Muscle of leg (tissue), 16 donors: ENCODE measurements at places on chromosomes 16 and 17. TPM values are rescaled to one million over a fixed set of nuclear protein-coding genes. Genes with fewer than 3 reads are reported as not detected.
A peak's percentile ranks its signal among the peaks of the same experiment; 100 is the strongest.

The GP1BA gene
- 0.04 TPM for total RNA-seq

The PDIA2 gene
- total RNA-seq: 0.84 TPM

The C17orf50 gene
- total RNA-seq: not detected

The PRSS33 gene
- total RNA-seq: not detected

The NKD1 gene
- total RNA-seq: 4.2 TPM

The TLCD3B gene
- total RNA-seq: 0.40 TPM

The DOC2A gene
- total RNA-seq: 0.22 TPM

The CHST5 gene
- 0.22 TPM for total RNA-seq

The SLC16A13 gene
- 0.18 TPM for total RNA-seq

The CRHR1 gene
- total RNA-seq: 0.09 TPM

The KRTAP4-3 gene
- total RNA-seq: not detected

The HEATR9 gene
- total RNA-seq: not detected

GRCh38 chr16:69322343-69322742, 8.0 kb downstream of the PDF start:
- DNase-seq: no peak

DNA sequence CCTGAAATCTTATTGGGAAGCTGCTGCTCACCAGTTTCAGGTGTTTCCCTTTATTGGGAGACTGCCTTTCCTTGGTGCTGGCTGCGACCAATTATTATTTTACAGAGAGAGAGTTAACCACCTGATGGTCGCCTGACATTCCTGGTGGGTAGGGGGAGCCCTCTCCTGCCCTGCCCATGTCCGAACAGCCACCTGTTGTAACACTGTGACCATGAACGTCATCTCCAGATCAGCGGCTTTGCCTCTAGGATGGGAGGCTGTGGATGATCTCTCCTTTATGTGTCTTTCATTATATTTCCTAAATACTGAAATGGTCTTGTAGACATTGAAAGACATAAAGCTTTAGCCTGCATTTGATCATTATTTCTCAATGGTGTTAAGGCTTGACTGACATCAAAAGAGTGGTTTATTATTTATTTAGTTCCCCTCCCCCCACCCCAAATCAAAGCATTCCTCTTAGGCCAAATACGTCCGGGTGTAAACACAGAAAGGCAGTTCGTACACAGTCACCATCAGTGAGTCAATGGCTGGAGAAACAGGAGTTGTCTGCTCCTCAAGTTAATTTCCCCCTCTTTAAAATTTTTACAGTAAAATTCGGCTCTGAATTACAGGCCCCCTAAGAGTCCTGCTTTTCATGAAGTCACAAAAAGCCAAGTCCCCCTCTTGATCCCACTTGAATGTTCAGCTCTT, 57.8 kb upstream of the CACNG5 start:
- no peak for DNase-seq

- no peak for DNase-seq
Observed at GRCh38 chr16:57081744-57082143, 10.6 kb upstream of the CPNE2 start.

GRCh38 chr17:14840616-14841231, 424.4 kb downstream of the PMP22 start:
- DNase-seq: no peak

- no peak for DNase-seq
Observed at GRCh38 chr16:47753659-47754058, 292.5 kb downstream of the PHKB start.

GRCh38 chr16:31707743-31708335, 165.8 kb upstream of the ZNF267 start:
- no peak for DNase-seq

- DNase-seq: no peak
Observed at GRCh38 chr17:61908292-61909037, 19.3 kb downstream of the INTS2 start.

DNA sequence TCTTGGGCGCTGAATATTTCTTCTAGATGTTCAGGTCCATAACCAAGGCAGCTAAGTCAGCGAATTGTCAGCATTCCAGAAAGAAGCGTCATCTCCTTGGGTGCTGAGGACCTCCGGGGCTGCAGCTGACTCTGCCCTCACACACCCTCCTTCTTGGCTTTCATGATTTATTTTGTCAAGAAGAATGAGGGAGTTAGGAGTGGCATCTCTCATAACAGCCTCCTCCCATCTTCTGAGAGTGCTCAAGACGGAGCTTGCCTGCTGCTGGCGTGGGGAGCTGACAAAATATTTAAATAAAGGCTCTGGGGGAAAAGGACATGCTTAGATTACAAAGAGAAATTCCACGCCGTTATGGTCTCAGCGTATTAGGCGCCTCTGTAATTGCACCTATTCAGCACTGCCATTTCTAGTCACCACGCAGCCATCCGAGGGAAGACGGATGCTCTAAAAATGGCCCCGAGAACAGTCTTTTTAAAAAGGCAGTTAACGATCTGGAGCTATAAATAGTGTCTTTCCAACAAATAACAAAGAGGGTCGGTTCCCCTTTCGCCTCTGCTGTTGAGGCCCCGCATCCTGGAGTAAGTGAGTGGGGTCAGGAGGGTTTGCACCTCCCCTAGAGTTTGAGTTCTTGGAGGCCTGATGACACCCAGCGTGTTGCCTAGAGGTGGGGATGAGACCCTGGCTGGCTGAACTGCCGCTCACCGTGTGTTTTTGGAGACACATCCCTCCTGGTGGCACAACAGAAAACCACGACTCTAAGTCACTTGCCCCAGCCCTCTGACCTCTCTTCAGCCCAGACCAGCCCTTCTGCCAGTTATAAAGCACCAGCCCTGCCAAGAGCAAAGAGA, 187.0 kb downstream of the CCDC182 start:
- no peak for DNase-seq

- no peak for DNase-seq
Observed at GRCh38 chr16:3019594-3020246, 448 bp upstream of the TNFRSF12A start.

DNA sequence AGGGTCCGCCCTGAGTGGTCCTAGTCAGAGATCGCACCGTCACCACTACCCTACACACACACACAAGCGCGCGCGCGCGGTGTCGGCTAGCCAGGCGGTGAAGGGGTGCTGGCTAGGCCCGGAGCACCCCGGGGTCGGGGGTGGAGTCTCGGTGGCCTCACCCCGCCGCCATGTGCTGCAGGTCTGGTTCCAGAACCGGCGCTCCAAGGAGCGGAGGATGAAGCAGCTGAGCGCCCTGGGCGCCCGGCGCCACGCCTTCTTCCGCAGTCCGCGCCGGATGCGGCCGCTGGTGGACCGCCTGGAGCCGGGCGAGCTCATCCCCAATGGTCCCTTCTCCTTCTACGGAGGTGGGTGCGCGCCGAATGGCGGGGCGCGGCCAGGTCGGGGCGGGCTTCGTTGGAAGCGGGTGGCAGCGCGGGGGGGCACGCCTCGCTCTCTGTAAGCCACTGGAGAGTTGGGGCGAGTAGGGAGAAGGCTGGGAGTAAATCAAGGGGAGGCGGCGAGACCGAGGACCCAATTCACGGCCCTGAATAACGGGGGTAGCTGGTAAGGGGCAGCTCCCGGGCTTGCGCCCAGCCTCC, 4.8 kb downstream of the LHX1 start:
- DNase-seq: no peak

GRCh38 chr17:57107498-57108101, 22.6 kb downstream of the AKAP1 start:
- DNase-seq: no peak

DNA sequence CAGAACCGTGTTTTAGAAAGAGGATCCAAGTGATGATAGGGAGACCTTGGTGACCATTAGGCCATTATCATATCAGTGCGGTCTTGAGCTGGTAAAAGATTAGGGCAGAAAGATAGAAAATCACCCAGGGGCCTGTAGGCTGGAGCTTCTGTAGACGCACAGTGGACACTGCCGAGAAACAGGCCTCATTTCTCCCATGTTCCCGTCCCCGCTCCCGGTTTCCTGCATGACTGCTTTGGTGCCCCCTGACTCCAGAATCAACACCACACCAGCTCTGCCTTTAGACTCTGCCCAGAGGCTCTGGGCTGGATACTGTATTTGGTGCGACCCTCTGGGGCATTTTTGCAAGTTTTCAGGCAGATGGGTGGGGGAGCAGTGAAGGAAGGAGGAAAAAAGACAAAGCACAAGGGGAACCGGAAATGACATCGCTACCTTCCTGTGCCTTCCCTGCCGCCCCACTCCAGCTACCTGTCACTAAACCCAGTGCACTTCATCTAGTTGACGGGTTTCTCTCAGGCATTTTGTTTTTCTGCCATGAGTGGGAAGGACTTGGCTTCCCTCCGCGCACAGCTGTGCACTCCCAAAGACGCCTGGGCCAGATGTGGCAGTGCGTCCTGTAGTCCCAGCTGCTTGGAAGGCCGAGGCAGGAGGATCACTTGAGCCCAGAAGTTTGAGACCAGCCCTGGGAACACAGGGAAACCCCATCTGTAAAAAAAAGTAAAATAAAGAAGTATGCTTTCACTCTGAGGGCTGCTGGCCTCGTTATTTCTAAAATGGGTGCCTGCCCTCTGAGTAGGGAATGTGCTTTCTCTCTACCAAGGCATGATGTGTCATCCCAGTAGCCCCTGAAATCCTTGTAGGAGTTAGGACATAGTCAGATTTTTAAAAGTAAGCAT, 214.1 kb downstream of the RPTOR start:
- peak; percentile 77 for DNase-seq

DNA sequence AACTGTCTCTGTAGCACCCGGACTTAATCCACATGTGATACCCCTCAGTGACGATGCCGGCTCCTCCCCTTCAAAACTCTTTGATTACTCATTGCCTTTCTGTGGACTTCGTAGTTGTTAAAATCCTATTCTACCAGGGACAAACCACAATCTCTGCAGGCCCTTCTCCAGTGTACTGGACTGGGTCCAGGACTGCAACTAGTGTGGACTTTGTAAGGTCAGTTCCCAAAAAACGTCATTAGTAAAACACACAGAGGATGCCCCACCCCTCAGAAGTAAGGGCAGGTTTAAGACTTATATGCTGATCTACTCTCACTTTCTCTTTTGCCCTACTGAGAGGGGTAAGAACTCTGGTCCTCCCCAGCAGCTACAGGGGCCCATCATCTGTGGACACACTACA, 10.5 kb upstream of the NUDT7 start:
- DNase-seq: no peak

DNA sequence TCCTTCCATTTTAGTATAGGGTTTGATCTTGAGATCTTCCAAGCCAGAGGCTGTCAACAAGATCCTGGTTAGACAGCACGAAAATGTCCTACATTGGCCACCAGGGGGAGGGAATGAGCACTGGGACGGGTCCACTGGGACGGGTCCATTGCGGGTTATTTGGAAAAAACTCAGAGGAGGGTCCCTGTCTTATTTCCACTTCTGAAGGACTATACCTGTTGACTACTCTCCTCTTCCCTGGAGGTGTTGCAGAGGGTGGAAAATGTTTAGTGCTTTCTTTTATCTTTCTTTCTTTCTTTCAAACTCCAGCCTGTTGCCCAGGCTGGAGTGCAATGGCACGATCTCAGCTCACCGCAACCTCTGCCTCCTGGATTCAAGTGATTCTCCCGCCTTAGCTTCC, 2.5 kb downstream of the TTLL6 start:
- no peak for DNase-seq

- peak; percentile 61 for DNase-seq
Observed at GRCh38 chr16:2428051-2428783, 1.0 kb upstream of the CCNF start.

- DNase-seq: no peak
Observed at GRCh38 chr17:55442953-55443683, 21.5 kb upstream of the MMD start.

DNA sequence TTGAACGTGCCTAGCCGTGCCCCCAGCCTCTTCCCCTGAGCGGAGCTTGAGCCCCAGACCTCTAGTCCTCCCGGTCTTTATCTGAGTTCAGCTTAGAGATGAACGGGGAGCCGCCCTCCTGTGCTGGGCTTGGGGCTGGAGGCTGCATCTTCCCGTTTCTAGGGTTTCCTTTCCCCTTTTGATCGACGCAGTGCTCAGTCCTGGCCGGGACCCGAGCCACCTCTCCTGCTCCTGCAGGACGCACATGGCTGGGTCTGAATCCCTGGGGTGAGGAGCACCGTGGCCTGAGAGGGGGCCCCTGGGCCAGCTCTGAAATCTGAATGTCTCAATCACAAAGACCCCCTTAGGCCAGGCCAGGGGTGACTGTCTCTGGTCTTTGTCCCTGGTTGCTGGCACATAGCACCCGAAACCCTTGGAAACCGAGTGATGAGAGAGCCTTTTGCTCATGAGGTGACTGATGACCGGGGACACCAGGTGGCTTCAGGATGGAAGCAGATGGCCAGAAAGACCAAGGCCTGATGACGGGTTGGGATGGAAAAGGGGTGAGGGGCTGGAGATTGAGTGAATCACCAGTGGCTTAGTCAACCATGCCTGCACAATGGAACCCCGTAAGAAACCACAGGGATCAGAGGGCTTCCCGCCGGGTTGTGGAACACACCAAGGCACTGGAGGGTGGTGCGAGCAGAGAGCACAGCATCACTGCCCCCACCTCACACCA, 724 bp downstream of the GAA start:
- DNase-seq: peak; percentile 36

DNA sequence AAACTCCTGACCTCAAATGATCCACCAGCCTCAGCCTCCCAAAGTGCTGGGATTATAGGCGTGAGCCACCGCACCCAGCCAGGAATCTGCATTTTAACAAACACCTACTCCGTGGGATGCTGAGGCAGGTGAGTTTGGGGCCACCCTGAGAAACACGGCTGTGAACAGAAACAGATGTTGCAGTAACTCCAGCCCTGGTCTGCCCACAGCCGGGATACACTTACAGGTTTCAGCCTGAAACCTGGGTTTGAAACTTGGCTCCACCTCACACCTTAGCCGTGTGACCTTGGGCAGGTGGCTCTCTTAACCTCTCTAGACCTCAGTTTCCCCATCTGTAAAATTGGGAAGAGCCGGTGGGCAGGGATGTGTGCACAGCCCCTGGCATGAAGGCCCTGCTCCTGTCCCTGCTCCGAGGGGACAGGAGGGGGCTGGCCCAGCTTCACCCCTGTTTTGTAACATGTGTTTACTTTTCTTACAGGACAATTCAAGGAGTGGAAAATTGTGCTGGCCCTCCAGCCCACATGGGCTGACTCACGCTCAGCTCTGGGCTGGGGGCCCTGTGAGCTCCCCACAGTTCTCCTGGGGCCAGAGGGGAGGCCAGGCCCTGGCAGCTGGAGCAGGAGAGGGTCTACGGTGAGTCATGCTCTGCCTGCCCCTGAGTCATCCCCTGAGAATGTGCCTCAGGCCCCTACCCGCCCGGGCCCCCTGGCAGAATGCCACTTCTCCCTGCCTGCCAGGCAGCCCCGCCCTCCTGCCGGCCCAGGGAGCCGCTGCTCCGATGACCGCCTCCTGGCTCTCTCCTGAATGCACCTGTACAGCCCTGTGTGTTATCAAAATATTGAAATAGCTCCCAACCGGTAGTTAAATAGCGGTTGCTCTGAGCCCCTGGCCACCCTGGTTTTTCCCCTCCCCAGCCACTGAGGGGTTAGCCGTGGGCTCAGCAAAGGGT, 7.7 kb upstream of the PPL start:
- DNase-seq: peak; percentile 94
